ENCODE measurements at places on chromosomes 7 and 10. TPM values are rescaled to one million over a fixed set of nuclear protein-coding genes. Genes with fewer than 3 reads are reported as not detected.

DNA sequence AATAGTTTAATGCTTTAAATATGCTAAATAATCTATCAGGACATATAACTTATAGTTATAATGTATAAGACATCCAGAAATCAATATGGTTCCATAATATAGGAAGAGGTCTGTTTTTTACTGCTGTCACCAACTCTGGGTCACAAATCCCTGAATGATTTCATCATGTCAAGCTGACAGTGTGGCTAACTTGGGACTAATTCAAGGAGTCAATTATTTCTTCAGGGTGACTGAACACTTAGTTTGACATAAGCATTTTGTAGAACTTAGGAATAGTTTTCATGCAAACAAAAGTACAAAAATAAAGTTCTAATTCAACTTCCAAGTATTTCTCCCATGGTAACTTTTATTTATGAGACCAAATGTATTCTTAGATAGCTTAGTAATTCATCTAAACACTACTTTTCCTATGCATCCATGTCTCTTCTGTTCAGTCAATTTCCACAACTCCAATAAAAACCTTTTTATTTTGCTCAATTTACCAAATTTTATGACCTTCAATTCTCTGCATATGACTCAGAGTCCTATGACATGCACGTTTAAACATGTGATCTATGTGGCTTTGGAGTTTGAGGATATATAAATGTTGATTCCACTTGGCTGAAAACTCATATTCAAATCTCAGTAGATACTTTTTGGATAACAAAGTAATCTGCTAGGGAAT, 40.3 kb upstream of the GNAT3 start:
- no peak for DNase-seq

- no peak for DNase-seq
Observed at GRCh38 chr10:122696687-122697086, 3.0 kb downstream of the C10orf120 start.

DNA sequence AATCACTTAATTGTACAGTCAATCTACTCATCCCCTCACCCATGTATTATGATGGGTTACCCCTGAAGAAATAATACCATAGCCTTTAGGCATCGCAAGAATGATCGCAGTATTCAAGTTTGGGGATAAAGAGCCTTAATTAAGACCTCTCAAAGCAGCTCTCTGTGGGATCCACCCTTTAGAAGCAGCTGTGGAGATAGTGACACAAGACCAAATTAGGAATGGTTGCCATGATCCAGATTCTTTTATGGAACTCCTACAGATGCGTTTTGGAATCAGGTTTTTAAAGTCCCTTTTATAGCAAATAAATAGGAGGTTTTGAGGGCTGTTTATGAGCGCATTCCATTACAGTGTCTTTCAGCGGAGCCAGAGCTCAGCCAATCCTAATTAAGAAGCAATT, 12.2 kb downstream of the TES start:
- no peak for DNase-seq

GRCh38 chr7:127477295-127478023, 85.0 kb upstream of the ZNF800 start:
- DNase-seq = no peak

GRCh38 chr10:26472492-26472778, 34.3 kb downstream of the APBB1IP start:
- DNase-seq = no peak

GRCh38 chr7:84949501-84949900, 237.4 kb downstream of the SEMA3D start:
- DNase-seq = no peak

GRCh38 chr7:3673524-3673923, 372.5 kb downstream of the SDK1 start:
- DNase-seq = peak; percentile 58

DNA sequence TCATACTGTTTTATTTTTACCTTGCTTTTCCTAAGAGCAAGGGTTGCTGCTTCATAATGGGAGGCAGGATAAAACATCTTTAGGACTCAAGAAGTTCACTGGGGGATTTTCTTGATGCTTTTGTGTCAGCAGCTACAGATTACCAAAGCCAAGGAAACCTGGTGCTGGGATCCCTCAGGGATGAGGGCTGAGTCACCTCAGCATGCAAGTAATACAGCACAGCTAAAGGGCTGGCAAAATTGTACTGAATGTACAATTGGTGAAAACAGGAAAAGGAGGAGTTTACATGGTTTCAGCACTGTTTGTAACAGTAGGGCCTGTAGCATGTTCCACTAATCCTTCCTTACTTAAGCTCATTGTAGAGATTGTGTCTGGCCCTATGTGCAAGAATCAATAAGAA, 1056.8 kb downstream of the SORCS1 start:
- no peak for DNase-seq

- DNase-seq = peak; percentile 76
Observed at GRCh38 chr10:119401671-119402395, 140.7 kb downstream of the RGS10 start.

GRCh38 chr7:156903232-156903909, 10.4 kb upstream of the LMBR1 start:
- DNase-seq = peak; percentile 63

GRCh38 chr10:110023785-110024465, 16.1 kb downstream of the ADD3 start:
- DNase-seq = no peak

The ZNF117 gene
- 10.5 TPM for total RNA-seq

The MKLN1 gene
- total RNA-seq = 61.8 TPM

The STAG3 gene
- total RNA-seq = not detected

The PDE6C gene
- not detected for total RNA-seq

The SCIN gene
- total RNA-seq = 9.1 TPM

The C10orf62 gene
- not detected for total RNA-seq
